ENCODE measurements at places on chromosomes 2 and 18. TPM values are rescaled to one million over a fixed set of nuclear protein-coding genes. Genes with fewer than 3 reads are reported as not detected.

GRCh38 chr2:199458806-199459285, 1.1 kb upstream of the SATB2 start:
- peak overlapping the region; percentile 87 for H3K4me3 ChIP-seq
- DNase-seq = no peak
- no peaks in the 10 kb centered on the region for H3K36me3 ChIP-seq
- H3K27ac ChIP-seq = peak overlapping the region; percentile 86
- H3K4me1 ChIP-seq = peaks cover 5% of the 10 kb centered on the region

DNA sequence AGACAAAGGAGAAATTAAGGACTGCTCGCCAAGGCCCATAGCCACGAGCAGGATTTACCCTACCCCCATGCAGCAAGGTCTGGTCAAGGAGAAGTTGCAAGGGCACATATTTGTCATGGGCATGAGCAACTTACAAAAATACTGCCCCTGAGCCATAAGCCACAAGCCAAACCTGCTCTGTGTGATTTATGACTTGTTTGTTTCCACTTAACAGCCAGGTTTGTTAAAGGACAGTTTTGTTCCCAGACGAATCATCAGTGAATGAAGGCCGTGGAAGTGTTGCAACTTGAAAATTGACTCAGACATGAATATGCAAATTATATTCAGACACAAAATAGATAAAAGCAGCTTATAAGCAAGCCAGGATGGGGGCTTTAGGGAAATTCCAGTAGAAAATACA, 31.3 kb upstream of the EVA1A start:
- DNase-seq = peak; percentile 26
- H3K27me3 ChIP-seq = no peaks in the 10 kb centered on the region
- no peaks in the 10 kb centered on the region for H3K36me3 ChIP-seq
- H3K4me1 ChIP-seq = peaks cover 23% of the 10 kb centered on the region
- H3K4me3 ChIP-seq = no peak overlapping the region
- no peak overlapping the region for H3K27ac ChIP-seq

Gene CDH19
- not detected for total RNA-seq

DNA sequence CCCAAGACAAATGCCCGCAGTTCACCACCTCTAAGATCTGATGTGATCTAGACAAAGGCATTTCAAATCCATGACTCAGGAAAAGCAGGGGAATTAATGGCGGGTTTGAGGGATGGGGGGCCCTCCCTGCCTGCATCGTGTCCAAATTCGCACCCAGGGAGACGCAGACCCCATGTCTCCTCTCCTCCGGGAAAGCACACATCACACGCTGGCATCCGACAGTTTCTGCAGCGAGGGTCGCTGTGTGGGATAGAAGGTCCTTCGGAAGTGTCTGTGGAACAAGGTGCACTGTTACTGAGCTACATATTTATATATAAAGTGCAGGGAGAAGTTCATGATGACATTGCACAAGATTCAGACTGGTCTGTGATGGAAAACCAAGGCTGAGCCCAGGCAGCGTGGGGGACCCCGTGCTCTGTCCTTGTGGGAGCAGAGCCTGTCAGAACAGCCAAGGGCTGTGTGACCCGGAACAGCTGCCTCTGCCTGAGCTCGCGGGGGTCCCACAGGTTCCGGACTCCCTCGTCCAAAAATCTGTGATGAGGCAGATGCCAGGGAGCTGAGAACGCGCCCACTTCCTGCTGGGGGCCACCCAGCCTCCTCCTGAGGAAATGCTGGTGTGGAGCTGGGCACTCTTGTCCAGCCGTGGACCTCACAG, 82.3 kb upstream of the CTDP1 start:
- no peak overlapping the region for H3K4me3 ChIP-seq
- H3K27me3 ChIP-seq = no peaks in the 10 kb centered on the region
- H3K36me3 ChIP-seq = no peaks in the 10 kb centered on the region
- DNase-seq = no peak

- H3K27ac ChIP-seq = no peak overlapping the region
- H3K27me3 ChIP-seq = no peaks in the 10 kb centered on the region
- no peaks in the 10 kb centered on the region for H3K36me3 ChIP-seq
- H3K4me1 ChIP-seq = no peaks in the 10 kb centered on the region
- DNase-seq = no peak
Measured at GRCh38 chr2:443741-444140, 155.8 kb upstream of the ALKAL2 start.

- peaks cover 12% of the 10 kb centered on the region for H3K36me3 ChIP-seq
- DNase-seq = peak; percentile 61
- H3K4me1 ChIP-seq = peaks cover 2% of the 10 kb centered on the region
- no peak overlapping the region for H3K4me3 ChIP-seq
- H3K27ac ChIP-seq = no peak overlapping the region
Measured at GRCh38 chr18:57644540-57644939, 22.9 kb upstream of the NARS1 start.

- no peak overlapping the region for H3K4me3 ChIP-seq
- peaks cover 28% of the 10 kb centered on the region for H3K27me3 ChIP-seq
- H3K27ac ChIP-seq = no peak overlapping the region
- DNase-seq = peak; percentile 51
- H3K36me3 ChIP-seq = no peaks in the 10 kb centered on the region
- peaks cover 15% of the 10 kb centered on the region for H3K4me1 ChIP-seq
Measured at GRCh38 chr18:62329691-62330454, 4.8 kb downstream of the TNFRSF11A start.

Gene AOX1
- 81.4 TPM for total RNA-seq

DNA sequence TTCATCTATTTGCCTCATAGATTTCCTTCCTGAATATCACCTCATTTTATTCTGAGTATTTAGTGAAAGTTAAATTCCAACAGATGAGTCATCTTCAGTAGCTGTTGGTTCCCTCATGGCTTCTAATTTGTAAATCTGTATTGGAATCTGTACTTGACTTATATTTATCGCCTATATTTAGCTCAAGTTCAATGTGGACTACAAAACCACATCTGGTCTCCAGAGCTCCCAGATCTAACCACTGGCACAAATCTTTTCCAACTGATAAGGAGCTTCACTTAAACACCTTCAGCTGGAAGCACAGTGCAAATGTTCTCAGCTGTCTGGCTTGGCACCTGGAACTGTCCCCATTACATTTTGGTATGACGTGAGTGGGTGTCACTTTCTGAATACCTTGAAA, 82.8 kb upstream of the DSEL start:
- peak overlapping the region; percentile 50 for H3K27ac ChIP-seq
- H3K27me3 ChIP-seq = no peaks in the 10 kb centered on the region
- H3K4me1 ChIP-seq = peaks cover 16% of the 10 kb centered on the region
- no peak overlapping the region for H3K4me3 ChIP-seq
- H3K36me3 ChIP-seq = no peaks in the 10 kb centered on the region

- H3K27ac ChIP-seq = no peak overlapping the region
- H3K36me3 ChIP-seq = no peaks in the 10 kb centered on the region
- H3K4me3 ChIP-seq = no peak overlapping the region
- no peak for DNase-seq
- H3K4me1 ChIP-seq = no peaks in the 10 kb centered on the region
Measured at GRCh38 chr2:50396298-50396631, 635.7 kb downstream of the NRXN1 start.

Gene TTR
- not detected for total RNA-seq

GRCh38 chr2:200763422-200763821, 48.3 kb upstream of the BZW1 start:
- H3K4me1 ChIP-seq = peaks cover 30% of the 10 kb centered on the region
- H3K36me3 ChIP-seq = no peaks in the 10 kb centered on the region
- no peak overlapping the region for H3K27ac ChIP-seq
- peak; percentile 74 for DNase-seq

Gene SGPP2
- total RNA-seq = not detected

GRCh38 chr2:161308178-161308955, at the start of gene PSMD14:
Gene PSMD14 (plus strand): TSS chr2:161308425. CDS start chr2:161318826, 10,401 bp downstream.
- H3K4me3 ChIP-seq = peak within 1 kb of the TSS; percentile 87
- H3K36me3 ChIP-seq = no peaks in the 10 kb centered on the region
- DNase-seq = peak; percentile 96
- H3K4me1 ChIP-seq = peaks cover 2% of the 10 kb centered on the region

Gene TPO
- total RNA-seq = not detected

GRCh38 chr2:211688196-211688595, 850.4 kb downstream of the ERBB4 start:
- no peaks in the 10 kb centered on the region for H3K27me3 ChIP-seq
- no peaks in the 10 kb centered on the region for H3K36me3 ChIP-seq
- DNase-seq = no peak
- H3K27ac ChIP-seq = no peak overlapping the region
- H3K4me1 ChIP-seq = no peaks in the 10 kb centered on the region

GRCh38 chr18:79470547-79470946, 74.8 kb downstream of the NFATC1 start:
- H3K27me3 ChIP-seq = no peaks in the 10 kb centered on the region
- H3K4me1 ChIP-seq = no peaks in the 10 kb centered on the region
- no peak for DNase-seq
- H3K4me3 ChIP-seq = no peak overlapping the region

- H3K4me1 ChIP-seq = no peaks in the 10 kb centered on the region
- no peak overlapping the region for H3K4me3 ChIP-seq
- H3K27me3 ChIP-seq = no peaks in the 10 kb centered on the region
- H3K36me3 ChIP-seq = no peaks in the 10 kb centered on the region
- peak; percentile 3 for DNase-seq
- H3K27ac ChIP-seq = no peak overlapping the region
Measured at GRCh38 chr2:53911434-53912189, 51.8 kb upstream of the GPR75 start.

- no peak overlapping the region for H3K27ac ChIP-seq
- H3K4me3 ChIP-seq = no peak overlapping the region
- DNase-seq = no peak
- H3K27me3 ChIP-seq = peaks cover 23% of the 10 kb centered on the region
- no peaks in the 10 kb centered on the region for H3K36me3 ChIP-seq
- no peaks in the 10 kb centered on the region for H3K4me1 ChIP-seq
Measured at GRCh38 chr18:45635893-45636509, 20.7 kb downstream of the SLC14A2 start.

DNA sequence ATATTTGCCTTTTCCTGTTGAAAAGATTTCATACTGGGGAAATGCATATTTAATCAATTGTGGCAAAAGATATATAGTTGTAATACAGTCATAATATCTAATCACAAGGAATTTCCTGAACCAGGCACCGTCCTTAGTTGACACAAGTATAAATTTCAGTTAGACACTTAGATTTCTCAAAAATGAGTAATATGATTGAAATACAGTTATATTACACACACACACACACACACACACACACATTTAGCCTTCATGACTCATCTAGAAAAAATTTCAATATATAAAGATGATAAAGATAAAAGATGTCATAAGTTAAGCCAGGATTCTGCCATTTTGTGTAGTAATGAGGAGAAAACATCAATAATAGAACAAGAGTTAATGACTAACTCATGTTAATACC, 258.4 kb upstream of the ZNF804A start:
- no peaks in the 10 kb centered on the region for H3K36me3 ChIP-seq
- no peaks in the 10 kb centered on the region for H3K4me1 ChIP-seq
- H3K27me3 ChIP-seq = no peaks in the 10 kb centered on the region
- H3K27ac ChIP-seq = no peak overlapping the region

DNA sequence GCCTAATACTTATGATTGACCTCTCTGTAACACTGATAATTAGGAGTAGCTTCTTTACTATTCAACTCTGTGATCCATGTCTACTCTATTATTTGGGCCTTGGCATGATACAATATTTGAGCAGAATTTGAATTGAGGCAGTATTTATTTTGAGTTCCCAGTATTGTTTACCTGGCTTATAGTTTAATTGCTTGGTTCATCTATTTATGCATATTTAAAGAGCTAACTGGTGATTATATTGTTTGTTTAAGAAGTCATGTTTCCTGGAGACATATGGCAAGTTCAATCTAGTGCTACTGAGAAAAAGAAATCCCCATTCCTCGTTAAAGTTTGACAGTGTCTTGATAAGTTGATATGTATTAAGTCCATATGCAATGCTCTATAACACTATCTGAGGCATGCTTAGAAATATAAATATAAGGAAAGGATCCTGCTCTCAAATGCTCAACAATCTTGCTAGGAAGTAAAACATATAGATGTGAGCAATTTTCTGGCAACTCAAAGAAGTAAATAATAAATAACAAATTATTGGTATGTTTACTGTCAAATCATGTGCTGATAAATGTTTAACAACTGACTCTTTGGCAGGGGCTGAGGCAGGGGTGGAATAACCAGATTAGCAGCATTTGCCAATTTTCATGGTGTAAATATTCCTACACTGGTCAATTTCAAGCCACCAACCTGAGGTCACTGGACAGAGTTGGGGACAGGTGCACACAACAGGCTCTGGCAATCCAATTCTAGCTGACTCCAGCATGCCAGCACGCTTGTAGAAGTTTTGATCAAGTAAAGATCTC, 430.2 kb upstream of the PIK3C3 start:
- H3K36me3 ChIP-seq = no peaks in the 10 kb centered on the region
- H3K27me3 ChIP-seq = no peaks in the 10 kb centered on the region
- H3K27ac ChIP-seq = no peak overlapping the region
- DNase-seq = no peak
- no peaks in the 10 kb centered on the region for H3K4me1 ChIP-seq

Gene LRRC30
- total RNA-seq = not detected

Gene C2orf78
- not detected for total RNA-seq

Gene CNTNAP5
- total RNA-seq = not detected

- H3K36me3 ChIP-seq = no peaks in the 10 kb centered on the region
- H3K4me1 ChIP-seq = peaks cover 4% of the 10 kb centered on the region
- no peaks in the 10 kb centered on the region for H3K27me3 ChIP-seq
- H3K27ac ChIP-seq = peak overlapping the region; percentile 97
- peak overlapping the region; percentile 60 for H3K4me3 ChIP-seq
Measured at GRCh38 chr2:177264209-177264692, 276 bp downstream of the NFE2L2 start.

DNA sequence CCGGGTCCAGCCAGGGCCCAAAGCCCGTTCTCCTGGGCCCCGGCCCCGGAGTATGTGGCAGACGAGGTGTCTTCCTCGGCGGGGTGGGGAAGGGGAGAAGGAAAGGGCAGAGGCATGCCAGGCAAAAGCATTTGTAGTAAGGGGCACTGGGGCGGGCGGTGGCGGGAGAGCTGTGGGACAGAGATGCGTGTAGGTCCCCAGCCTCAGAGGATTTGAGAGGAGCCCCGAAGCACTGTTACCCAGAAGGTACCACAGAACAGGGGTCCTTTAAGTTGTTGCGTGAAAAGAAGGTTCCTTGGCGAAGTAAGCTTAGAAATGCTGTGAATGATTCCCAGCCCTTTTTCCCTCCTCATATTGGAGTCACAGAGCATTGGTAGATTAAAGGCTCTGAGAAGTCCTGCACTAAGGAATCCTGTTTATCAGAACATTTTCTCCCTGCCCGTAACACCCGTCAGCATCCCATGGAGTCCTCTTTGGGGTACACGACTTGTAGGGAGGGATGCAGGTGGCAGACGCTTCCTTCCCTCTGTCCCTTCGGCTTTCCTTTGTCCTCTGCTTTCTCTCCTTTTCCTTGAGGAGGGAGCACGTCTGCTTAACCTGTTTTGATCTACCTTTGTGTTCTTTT, 12.5 kb downstream of the GAREM2 start:
- H3K36me3 ChIP-seq = no peaks in the 10 kb centered on the region
- no peak for DNase-seq
- H3K27ac ChIP-seq = no peak overlapping the region
- H3K4me1 ChIP-seq = no peaks in the 10 kb centered on the region
- no peaks in the 10 kb centered on the region for H3K27me3 ChIP-seq
- H3K4me3 ChIP-seq = peak overlapping the region; percentile 40

DNA sequence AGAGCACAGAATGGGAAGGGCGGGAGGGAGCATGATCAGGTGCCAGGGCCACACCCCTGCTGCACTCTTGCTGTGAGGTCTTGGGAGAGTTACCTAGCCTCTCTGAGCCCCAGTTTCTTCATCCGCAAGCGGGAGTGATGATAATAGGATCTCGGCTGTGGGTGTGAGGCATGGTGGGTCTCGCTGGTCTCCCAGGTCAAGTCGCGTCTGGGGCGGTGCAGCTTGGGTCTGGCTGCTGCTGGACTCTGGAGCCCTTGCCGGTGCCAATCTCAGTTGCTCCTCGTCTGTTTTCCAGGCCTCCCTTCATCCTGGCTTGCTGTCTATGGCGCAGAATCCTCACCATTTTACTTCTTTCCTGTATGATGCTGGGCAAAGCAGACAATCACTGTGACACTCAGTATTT, 130.3 kb upstream of the RAB12 start:
- peaks cover 2% of the 10 kb centered on the region for H3K27me3 ChIP-seq
- no peaks in the 10 kb centered on the region for H3K4me1 ChIP-seq
- DNase-seq = no peak
- H3K4me3 ChIP-seq = no peak overlapping the region
- H3K27ac ChIP-seq = no peak overlapping the region

Gene RBKS
- 1.3 TPM for total RNA-seq

All from fibroblast of lung (primary cell).